ENCODE measurements at places on chromosomes 5 and 9. TPM values are rescaled to one million over a fixed set of nuclear protein-coding genes. Genes with fewer than 3 reads are reported as not detected.

GRCh38 chr5:11733185-11733839, 170.9 kb downstream of the CTNND2 start:
- H3K27ac ChIP-seq, result no peak overlapping the region
- H3K4me3 ChIP-seq, result no peak overlapping the region
- no peak for DNase-seq
- H3K27me3 ChIP-seq, result no peaks in the 10 kb centered on the region
- H3K36me3 ChIP-seq, result no peaks in the 10 kb centered on the region

DNA sequence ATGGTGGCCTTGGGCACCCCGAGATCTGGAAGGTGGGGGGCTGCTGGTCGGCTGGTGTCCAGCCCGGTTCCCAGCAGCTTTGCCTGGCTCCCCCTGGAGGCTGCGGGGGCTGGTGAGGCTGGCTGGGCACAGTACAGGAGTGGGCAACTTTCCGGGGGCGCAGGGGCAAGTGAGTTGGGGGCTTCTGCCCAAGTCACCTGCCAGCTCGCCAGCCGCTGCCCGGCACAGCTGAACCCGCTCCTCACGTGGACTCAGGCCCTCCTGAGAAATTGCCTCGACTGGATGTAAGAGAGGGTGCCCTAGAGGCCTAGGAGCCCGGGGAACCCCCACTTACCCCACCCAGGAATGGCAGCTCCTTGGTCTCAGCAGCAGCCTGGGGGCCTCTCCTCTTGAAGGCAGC, 15.4 kb downstream of the KCNT1 start:
- H3K36me3 ChIP-seq, result no peaks in the 10 kb centered on the region
- H3K27me3 ChIP-seq, result peaks cover 16% of the 10 kb centered on the region
- no peaks in the 10 kb centered on the region for H3K4me1 ChIP-seq
- H3K27ac ChIP-seq, result no peak overlapping the region

DNA sequence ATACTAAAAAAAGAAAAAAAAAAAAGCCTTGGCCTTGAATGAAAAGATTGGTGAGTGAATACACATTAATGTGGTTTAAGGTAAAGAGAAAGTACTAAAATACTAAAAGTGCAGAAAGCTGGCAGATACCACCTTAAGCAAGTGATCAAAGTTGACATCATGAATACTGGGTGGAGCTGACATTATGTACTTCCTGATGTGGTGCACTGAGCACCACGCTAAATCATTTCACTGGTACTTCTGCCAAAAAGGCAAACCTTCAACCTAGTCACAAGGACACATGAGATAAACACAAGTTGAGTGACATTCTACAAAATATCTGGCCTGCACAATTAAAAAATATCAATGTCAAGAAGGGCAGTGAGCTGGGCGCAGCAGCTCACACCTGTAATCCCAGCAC, 33.8 kb upstream of the PANK3 start:
- H3K4me1 ChIP-seq, result peaks cover 11% of the 10 kb centered on the region
- H3K27me3 ChIP-seq, result no peaks in the 10 kb centered on the region
- no peak overlapping the region for H3K4me3 ChIP-seq
- H3K36me3 ChIP-seq, result no peaks in the 10 kb centered on the region

DNA sequence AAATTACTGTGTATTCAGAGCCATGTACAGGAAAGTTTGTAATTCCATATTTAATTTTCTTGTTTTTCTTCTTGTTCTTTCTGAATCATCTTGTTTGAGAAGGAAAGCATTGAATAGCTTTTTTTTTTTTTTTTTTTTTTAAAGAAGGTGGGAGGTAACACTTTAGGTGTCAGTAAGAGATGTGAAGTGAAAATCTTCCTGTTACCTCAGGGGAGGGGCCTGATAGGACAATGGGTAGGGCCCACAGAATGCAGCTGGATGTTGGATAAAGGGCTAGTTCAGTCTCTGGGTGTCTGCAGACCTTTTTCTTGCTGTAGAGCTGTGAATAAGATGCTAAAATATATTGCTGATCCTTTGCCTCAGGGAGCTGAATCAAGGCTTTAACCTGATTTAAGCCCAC, 317.4 kb downstream of the MAN2A1 start:
- no peaks in the 10 kb centered on the region for H3K36me3 ChIP-seq
- H3K4me1 ChIP-seq, result no peaks in the 10 kb centered on the region
- no peak for DNase-seq
- H3K27ac ChIP-seq, result no peak overlapping the region
- H3K27me3 ChIP-seq, result no peaks in the 10 kb centered on the region

DNA sequence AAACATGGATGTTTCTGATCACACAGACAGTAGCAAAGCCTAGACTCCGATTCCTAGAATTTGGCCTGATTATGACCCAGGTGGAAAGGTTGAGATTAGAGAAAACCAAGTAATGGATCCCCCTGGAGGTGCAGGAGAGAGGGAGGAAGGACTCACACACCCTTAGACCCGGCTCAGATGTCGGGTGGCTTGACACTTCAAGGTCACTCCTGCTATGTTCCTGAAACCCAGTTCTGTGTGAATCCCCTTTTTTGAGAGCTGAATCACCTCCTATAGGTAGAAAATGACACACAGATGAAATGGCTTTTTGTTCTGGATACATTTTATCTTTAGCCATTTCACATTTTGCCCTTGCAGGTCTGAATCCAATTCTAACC, 192.8 kb downstream of the ARRDC3 start:
- H3K4me3 ChIP-seq, result no peak overlapping the region
- H3K36me3 ChIP-seq, result no peaks in the 10 kb centered on the region
- H3K27ac ChIP-seq, result no peak overlapping the region
- no peak for DNase-seq
- H3K4me1 ChIP-seq, result peaks cover 3% of the 10 kb centered on the region
- peaks cover 12% of the 10 kb centered on the region for H3K27me3 ChIP-seq

GRCh38 chr9:133532937-133533668, 1.4 kb upstream of the ADAMTSL2 start:
- peak; percentile 73 for DNase-seq
- peaks cover 16% of the 10 kb centered on the region for H3K27me3 ChIP-seq
- H3K27ac ChIP-seq, result peak overlapping the region; percentile 31
- H3K36me3 ChIP-seq, result no peaks in the 10 kb centered on the region
- H3K4me1 ChIP-seq, result peaks cover 8% of the 10 kb centered on the region
- no peak overlapping the region for H3K4me3 ChIP-seq

DNA sequence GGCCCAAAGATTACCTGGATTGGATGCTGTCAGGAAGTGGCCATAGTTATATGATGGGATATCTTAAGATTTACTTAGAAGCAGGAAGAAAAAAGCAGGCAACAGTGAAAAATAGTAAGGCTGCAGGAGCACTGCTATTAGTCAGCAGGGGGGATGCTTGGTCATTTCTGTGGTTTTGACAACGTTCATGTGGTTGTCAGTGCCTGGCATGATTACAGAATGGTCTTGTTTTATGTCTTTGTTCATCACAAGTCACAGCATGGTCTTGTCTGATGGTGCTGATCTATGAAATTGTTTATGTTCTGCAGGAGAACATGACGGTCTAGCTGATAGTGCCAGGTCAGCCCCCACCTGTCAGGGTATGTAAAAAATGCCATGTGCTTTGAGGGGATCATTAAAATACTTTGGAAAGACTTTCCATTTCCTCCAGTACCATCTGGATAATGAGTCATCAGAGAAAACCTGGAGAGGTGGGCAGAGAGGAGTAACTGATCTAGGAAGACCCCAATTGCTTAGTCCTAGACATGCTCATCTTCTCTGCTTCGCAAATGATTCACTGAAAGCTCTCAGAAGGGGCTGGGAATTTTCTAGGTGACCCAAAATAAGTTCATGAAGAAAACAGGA, 48.5 kb downstream of the PLGRKT start:
- H3K4me1 ChIP-seq, result peaks cover 13% of the 10 kb centered on the region
- DNase-seq, result peak; percentile 13
- H3K27ac ChIP-seq, result no peak overlapping the region
- no peaks in the 10 kb centered on the region for H3K27me3 ChIP-seq
- H3K36me3 ChIP-seq, result peaks cover 2% of the 10 kb centered on the region

GRCh38 chr9:14515049-14515448, 178.2 kb downstream of the ZDHHC21 start:
- H3K27me3 ChIP-seq, result no peaks in the 10 kb centered on the region
- DNase-seq, result no peak
- H3K4me3 ChIP-seq, result no peak overlapping the region

The CCDC171 gene
- total RNA-seq, result 1.3 TPM

The SPAG8 gene
- 2.5 TPM for total RNA-seq

The NEUROG1 gene
- total RNA-seq, result not detected

The MIER3 gene
- total RNA-seq, result 23.1 TPM

The WNT8A gene
- not detected for total RNA-seq

The GLRA1 gene
- total RNA-seq, result not detected

The ADAMTS2 gene
- not detected for total RNA-seq

The PDZD2 gene
- not detected for total RNA-seq

The GKAP1 gene
- 5.9 TPM for total RNA-seq

All from activated CD4-positive, alpha-beta T cell treated with anti-CD3 and anti-CD28 coated beads, Interleukin-2, amount 10 ng/mL, durations not matched to agents 7 days and 5 days (primary cell).